CD4-positive, alpha-beta memory T cell (primary cell): ENCODE measurements at places on chromosomes 11 and 22. TPM values are rescaled to one million over a fixed set of nuclear protein-coding genes. Genes with fewer than 3 reads are reported as not detected.

GRCh38 chr11:10587388-10587787 lies 18.9 kb upstream of the LYVE1 start:
- H3K27ac ChIP-seq: no peak overlapping the region
- no peaks in the 10 kb centered on the region for H3K36me3 ChIP-seq
- H3K4me3 ChIP-seq: no peak overlapping the region
- DNase-seq: no peak
- no peaks in the 10 kb centered on the region for H3K27me3 ChIP-seq
- no peaks in the 10 kb centered on the region for H3K4me1 ChIP-seq

- H3K4me3 ChIP-seq: no peak overlapping the region
- no peaks in the 10 kb centered on the region for H3K27me3 ChIP-seq
- no peak overlapping the region for H3K27ac ChIP-seq
- no peaks in the 10 kb centered on the region for H3K36me3 ChIP-seq
These were observed 39.0 kb downstream of the FAM83F start for GRCh38 chr22:40033586-40034380.

The CARS1 gene
- 71.0 TPM for total RNA-seq

The MFNG gene
- 218 TPM for total RNA-seq

The BACE1-AS gene
- 15.3 TPM for total RNA-seq
